ENCODE measurements at places on chromosomes 7 and 10.

DNA sequence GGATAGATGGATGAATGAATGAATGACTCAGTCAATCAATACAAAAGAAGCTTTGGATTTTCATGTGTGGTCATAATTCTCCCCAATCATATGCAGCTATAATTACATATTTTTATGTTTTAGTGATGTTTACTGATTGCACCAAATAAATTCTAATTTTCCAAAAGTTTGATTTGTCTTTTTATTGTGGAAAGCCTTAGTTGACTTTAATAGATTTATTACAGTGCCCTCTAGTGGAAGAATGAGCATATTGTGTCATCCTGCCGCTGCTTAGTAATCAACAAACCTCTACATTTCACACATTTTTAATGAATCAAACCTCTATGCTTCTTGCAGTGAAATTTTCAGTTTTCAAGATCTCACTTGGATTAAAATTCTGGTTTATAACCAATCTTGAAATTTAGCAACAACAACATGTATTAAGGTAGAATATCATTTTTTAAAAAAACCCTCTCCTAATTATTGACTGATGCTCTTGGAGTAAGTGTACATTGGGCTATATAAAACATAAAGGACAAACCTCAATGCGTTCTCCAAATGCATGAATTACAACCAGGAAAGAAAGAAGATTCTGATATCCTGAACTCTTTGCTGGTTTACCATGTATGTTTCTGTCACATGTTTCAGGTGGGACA is 55.6 kb upstream of the PNLIP start:
- DNase-seq: peak; percentile 57

- DNase-seq: peak; percentile 28
Measured at GRCh38 chr7:134690614-134691504, 44.2 kb downstream of the BPGM start.

GRCh38 chr7:40095695-40096327 is 38.6 kb downstream of the MPLKIP start:
- no peak for DNase-seq

- DNase-seq: no peak
Measured at GRCh38 chr10:71262027-71262426, 49.7 kb downstream of the UNC5B start.

DNA sequence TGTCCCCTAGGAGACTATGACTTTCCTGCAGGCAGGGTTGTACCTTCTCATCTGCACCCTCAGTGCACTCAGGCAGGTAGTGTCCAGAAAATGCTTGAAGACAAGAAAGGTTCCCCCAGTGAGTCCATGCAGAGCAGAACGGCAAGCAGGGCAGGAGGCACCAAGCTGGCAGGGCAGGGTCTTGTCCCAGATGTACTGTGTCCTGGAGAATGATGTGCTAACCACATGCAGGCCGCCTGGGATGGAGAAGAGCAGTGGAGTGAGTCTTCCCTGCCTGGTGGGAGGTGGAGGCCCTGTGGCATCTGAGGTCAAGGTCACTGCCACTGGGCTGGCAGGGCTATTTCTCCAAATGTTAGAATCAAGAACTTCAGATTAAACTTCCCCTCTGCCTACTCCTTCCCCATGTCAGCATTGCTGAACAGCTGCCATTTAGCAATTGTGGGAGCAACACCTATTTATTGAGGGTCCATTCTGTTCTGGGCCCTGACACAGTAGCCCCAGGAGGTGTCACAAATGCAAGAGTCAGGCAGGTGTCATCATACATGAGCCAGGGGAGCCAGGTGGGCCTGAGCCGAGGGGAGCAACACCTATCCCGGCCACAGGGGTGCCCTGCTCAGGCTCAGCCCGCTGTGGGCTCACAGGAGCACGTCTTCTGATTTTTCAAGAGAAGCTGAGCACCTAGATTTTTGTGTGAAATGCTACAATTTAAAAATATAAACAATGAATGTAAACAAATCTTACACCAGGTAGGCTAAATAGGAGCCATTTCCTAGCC is 34.1 kb downstream of the PTPRE start:
- no peak for DNase-seq

DNA sequence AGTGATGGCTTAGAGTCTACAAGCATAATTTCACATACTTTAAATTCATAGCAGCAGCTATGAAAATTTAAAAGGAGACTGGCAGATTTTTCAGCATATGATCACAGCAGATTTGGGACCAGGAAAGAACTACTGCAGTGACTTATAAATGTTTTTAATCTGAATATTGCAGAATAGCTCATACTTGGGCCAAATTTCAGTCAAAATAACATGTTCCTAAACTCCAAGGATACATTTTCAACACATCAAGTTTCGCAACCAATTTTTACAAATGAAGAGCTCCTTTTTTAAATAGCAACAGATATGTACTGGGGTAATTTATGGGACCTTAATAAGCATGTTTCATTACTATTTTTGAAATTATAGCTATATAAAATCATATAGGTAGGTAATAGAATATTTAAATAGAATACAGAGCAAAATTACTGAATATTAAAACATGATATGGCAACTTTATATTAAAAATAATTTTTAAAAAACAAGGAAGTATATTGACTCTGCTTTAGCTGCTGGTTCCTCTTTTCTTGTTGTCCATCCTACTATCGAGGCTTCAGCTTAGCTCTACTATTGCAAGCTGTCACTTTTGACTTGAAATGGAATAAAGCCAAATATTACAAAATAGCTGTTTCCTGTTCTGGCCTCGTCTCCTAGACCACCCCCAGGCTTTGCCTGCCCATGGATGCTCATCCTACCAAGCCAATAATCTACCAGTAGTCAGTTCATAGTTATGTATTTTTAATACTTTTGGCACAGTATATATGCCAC is 123.1 kb downstream of the NRBF2 start:
- no peak for DNase-seq

GRCh38 chr10:97743169-97743943 is 6.4 kb downstream of the ZFYVE27 start:
- no peak for DNase-seq

- no peak for DNase-seq
Measured at GRCh38 chr7:111190804-111191203, 99.9 kb downstream of the LRRN3 start.

DNA sequence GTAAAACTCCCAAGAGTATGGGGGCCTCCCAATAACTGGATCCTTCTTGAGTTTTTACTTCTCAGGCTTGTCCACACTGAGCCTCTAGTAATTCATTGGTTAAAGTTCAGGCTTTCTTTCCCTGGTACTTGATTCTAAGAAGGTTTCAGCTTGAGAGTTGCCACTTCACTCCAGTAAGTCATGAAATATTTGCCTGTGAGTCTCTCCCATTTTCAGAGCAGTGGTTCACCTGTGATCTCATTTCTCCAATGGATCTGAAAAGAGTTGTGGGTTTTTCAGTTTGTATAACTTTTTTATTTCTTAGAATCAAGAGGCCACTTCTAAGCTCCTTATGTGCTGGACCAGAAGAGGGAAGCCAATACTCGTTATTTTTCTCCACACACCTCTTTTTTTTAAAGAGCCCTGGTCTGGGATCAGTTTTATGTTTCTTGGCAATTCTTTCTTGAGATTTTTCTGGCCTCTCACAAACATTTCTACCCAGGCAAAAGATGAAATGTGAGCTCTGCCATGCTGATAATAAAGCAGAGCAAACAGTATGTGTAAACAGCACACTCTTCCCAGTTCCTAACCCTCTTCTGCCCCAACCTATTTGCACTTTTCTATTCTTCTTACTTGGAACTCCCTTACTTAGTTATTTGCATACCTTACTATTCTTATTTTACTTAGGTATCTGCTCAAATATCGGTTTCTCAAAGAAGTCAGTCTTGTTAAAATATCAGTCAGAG is 983.4 kb downstream of the CCSER2 start:
- no peak for DNase-seq

DNA sequence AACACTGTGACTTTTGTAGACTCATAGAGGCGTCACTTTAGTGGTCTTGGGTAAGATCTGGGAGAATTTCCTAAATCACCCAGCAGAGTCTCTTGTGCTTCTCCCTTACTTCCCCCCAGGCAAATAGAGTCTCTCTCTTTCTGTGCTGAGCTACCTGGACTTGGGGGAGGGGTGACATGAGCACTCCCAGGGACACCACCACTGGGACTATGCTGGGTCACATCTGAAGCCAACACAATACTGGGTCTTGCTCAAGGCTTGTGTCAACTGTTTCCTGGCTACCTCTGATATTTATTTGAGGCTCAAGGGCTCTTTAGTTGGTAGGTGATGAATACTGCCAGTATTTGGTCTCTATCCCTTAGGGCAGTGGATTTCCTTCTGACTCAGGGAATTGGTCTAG is 214.6 kb upstream of the TPK1 start:
- no peak for DNase-seq

DNA sequence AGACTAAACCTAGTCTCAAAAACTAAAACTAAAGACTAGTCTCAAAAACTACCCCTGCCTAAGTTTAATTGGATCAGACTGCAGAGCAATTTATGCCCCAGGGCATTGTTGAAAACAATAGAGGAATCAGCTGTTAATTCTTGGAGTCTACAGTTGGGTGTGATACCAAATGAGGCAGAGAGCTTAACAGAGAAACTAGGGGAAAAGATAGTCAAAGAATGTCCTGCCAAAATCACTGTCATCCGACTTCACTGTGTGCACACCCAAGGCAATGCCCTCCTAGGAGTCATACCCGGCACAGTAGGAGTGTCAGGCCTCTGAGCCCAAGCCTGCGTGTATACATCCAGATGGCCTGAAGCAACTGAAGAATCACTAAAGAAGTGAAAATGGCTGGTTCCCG is 90.5 kb upstream of the TOMM7 start:
- DNase-seq: no peak

DNA sequence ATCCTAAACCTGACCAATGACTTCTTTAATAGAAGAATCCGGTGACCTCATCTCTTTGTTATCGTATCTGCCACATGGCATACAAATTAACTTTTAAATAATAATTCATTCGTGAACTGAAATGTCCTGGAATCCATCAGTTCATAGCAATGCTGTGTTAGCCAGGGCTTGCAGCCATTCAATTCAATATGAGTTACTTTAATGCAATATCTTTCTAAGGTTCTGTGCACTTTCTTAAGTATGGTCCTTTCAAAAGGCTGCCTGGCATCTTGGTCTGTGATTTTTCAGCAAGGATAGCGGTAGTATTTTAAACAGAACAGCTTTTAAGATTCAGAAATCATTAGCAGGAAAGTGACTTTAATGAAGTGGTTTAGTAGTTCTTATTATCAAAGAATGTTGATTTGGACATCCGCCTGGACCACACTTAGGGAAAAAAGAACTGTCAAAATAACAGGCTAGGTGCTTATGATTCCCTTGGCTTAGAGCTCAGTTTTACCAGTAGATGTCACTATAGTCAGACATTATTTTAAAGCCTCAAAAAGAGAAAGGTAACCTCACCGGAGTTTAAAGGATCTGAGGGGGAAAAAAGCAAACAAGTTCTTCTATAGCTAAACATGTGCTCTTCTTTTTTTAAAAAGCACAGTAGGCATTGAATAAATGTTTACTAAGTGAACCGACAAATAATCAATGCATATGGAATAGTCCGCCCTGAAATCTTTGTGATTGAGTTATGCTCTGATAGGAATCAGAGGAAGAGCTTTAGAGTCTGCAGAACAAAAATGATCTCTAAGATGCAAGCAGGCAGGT is 22.7 kb downstream of the SLC35G1 start:
- peak; percentile 80 for DNase-seq

- no peak for DNase-seq
Measured at GRCh38 chr10:128147064-128147463, 20.8 kb upstream of the MKI67 start.

- DNase-seq: no peak
Measured at GRCh38 chr7:127815631-127816145, 163.7 kb downstream of the SND1 start.

GRCh38 chr7:140455743-140456142 is 23.6 kb downstream of the MKRN1 start:
- no peak for DNase-seq

DNA sequence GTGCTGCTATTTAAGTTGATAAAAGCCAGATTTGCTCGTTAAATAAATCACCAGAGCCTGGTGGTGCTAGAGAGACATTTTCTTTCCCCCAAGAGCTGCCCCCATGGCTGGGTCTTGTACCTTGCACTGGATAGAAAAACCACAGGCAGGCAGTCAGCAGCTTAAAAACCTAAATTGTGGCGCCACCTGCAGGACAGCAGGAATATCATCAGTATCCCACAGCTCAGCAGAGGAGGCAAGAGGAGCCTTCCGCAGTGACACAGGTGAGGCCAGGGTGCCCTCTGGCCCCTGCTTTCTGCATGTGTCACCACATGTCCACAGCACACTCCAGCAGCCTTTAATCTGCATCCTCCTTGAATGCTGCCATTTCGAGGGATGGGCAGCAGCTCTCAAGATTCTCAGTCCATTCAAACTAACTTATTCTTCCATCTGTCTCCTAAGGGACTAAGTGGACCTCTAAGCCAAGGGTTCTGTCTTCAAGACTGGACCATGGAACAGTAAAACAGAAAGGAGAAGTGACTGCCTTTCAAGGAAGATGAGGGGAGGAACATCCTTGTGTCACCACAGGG is 4.5 kb upstream of the PLXNA4 start:
- peak; percentile 93 for DNase-seq

All from eye (tissue), 1 donor.